ENCODE measurements at places on chromosomes 6 and 20.

DNA sequence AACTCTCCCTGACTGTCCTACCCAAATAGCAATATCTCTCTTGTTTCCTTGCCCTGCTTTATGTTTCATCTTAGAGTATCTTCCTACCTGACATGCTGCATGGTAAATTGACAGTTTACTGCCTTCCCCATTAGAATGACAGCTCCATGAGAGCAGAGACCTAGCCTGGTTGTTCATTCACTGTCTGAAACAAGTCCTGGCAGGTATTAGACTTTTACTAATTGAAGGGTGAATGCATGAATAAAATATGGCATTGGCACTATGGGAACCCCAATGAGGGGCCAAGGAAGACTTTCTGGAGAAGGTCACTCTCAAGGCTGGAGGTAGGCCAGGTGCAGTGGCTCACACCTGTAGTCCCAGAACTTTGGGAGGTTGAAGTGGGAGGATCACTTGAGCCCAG, 3.8 kb upstream of the CITED2 start:
- DNase-seq = no peak

GRCh38 chr20:50218987-50219435, 28.4 kb downstream of the CEBPB start:
- no peak for DNase-seq

GRCh38 chr6:25320459-25320858, 41.3 kb downstream of the CARMIL1 start:
- no peak for DNase-seq

DNA sequence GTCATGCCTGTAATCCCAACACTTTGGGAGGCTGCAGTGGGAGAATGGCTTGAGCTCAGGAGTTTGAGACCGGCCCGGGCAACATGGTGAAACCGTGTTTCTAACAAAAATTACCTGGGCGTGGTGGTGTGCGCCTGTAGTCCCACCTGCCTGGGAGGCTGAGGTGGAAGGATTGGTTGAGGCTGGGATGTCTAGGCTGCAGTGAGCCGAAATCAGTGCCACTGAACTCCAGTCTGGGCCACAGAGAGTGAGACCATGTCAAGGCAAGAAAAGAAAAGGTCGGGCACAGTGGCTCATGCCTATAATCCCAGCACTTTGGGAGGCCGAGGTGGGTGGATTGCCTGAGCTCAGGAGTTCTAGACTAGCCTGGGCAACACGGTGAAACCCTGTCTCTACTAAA, 8.2 kb upstream of the BCAS4 start:
- no peak for DNase-seq

DNA sequence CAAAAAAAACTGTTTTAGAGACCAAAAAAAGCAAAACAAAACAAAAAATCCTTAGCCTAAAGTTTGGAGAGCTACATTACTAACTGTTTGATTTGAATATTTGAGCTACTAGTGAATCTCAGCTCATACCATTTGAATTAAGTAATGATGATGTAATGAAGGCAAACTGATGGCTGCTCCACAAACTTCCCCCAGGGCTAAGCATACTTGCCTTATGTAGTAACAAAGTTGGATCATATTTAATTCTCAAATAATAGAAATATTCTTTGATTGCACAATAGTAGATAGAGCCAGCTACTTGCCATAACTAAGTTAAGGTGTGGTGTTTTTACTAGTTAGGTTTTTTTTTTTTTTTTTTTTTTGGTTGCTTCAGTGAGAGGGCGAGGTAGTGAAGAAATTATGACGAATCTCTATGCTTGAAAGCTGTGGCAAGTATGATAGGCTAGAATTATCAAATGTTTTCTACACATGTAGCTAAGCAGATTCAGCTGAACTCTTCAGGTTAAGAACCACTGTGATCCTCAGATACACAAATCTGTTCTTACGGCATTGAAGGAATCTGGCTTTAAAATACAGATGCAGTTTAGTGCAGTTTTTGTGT, 2.9 kb downstream of the RAB32 start:
- no peak for DNase-seq

GRCh38 chr20:34350095-34350494, 13.0 kb upstream of the ITCH start:
- no peak for DNase-seq

- no peak for DNase-seq
These were observed 388.2 kb downstream of the TBC1D32 start for GRCh38 chr6:120945905-120946594.

- no peak for DNase-seq
These were observed 52.7 kb upstream of the ELMO2 start for GRCh38 chr20:46458866-46459750.

GRCh38 chr6:49284180-49284579, 178.9 kb downstream of the MMUT start:
- no peak for DNase-seq

DNA sequence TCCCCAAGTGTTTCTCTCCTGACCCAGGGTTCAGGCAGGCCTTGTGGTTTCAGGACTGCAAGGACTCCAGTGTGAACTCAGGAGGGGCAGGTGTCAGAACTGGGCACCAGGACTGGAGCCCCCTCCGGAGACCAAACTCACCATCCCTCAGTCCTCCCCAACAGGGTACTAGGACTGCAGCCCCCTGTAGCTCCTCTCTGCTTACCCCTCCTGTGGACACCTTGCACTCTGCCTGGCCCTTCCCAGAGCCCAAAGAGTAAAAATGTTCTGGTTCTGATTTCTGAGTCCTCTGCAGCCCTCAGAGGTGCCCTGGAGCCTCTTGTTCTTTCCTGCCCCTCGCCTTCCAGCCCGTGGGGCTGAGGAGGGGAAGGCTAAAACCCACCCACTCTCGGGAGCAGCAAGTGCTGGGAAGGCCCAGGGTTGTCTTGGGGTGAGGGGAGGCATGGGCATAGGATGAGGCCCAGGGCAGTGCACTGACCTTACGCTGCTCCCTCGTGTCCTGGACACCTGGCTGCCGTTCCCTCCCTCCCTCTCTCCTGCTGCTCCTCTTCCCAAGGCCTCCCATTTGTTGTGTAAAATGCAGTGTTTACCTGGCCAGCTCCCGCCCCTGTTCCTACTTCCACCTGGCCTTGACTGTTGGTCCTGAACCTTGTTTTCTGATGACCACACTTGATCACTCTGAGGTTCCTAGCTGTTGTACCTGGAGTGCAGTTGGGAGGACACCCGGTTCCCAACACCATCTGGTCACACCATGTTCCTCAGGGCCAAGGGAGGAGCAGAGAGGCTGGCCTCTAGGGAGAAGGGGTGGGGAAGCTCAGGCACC, 9.9 kb downstream of the CNPY3 start:
- no peak for DNase-seq

DNA sequence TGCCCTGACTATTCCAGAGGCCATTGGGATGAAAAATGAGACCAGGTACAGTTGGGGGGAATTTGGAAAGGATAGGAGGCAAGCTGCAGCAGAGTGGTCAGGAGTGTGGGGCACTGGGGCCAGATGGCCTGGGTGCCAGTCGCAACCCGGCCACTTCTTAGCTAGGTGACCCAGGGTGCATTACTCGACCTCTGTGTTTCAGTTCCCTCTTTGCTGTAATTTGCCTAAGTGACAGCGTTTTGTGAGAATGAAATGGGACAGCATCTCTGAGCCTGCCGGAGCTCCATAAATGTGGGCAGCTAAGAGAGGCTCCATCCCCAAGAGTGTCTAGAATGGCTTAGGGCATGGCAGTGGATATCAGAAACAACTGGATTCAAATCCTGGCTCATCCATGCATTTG, 13.9 kb downstream of the LRFN2 start:
- DNase-seq = no peak

DNA sequence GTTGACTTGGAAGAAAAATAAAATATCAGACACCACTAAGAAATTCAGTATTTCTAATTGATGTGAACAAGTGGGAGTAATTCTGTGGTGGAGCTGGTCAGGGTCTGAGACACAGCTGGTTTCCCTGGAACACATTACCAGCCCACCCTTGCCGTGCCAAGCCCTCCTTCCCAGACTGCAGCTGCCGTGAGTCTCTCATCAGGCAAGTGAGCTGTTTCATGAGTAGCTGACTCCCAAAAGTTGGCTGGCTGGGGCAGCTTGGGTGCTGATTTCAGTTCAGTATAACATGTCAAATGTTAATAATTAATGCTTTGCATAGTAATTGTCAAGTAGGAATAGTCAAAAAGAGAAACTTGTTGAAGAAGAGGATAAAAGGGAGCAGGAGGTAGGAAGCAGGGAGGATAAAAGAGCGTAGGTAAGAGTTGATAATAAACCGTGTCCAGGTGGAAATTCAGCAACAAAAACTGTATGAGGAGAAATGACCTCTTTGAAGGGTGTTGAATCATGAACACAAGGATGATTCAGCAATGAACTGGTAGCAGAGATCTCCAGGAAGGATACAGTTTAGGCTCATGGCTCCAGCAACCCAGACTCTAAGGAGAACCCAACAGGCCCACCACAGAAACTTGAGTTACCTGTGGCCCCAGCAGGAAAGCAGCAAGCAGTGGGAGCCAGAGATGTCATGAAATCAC, 110.9 kb upstream of the SSTR4 start:
- no peak for DNase-seq

DNA sequence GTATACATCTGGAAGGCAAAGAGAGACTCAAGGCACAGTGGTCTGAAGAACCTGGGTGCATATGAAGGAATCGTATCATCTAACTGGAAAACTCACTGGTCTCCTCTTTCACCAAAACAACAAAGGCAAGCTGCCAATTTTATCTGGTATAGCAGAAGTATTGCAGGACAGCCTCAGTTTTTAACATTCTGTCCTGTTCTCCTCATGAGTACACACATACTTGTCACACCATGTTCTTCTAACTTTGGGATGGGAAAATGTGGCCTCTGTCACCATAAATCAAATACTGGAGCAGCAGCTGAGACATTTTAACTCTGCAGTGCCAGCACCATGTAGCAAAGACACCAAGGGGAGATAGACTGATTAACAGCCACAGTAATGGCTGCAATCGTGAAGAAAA, 199.1 kb upstream of the CNR1 start:
- no peak for DNase-seq

- DNase-seq = no peak
These were observed 52.3 kb upstream of the BCLAF1 start for GRCh38 chr6:136341967-136342366.

DNA sequence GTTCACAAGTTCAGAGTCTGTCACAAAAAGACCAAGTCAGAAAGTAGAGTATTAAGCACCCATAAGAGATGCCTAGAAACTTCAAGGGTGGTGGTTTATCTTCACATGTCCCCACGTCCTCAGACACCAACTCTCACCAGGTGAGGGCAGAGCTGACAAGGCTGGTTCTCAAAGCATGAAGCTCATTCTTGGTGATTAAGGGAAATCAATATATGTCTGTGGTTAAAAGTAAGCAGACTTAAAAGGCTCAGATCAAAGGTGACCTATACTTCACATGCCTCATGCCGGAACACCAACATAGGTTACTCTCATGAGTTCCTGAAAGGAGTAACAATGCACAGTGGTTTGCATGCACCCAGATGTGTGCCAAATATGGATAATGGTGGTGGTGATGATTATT, 27.0 kb downstream of the IL17A start:
- DNase-seq = no peak

GRCh38 chr20:34171640-34172039, 59.6 kb upstream of the EIF2S2 start:
- DNase-seq = no peak

- no peak for DNase-seq
These were observed 88.3 kb downstream of the DLGAP4 start for GRCh38 chr20:36394340-36394965.

- no peak for DNase-seq
These were observed 181.7 kb downstream of the ZNF217 start for GRCh38 chr20:53411891-53412290.

DNA sequence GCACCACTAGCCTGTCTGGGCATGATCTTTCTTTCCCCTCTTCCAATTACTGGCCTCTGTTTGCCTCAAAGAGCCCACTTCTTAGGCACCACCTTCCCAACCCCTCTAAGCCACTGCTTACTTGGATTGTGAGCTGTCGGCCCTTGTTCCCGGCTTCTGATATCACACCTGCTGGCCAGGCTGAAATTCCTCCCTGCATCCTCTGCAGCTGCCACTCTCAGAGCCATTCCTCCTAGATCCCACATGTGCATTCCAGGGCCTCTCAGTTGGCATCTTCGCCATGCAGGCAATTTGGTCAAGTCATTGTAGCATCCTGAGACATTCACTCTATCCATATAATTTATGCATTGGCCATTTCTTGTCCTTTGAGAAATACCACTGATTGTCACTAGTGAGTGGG, 135.9 kb downstream of the OLIG3 start:
- DNase-seq = no peak

GRCh38 chr6:13372688-13373487, 44.6 kb upstream of the TBC1D7 start:
- DNase-seq = no peak

- DNase-seq = no peak
These were observed 5.3 kb downstream of the EEF1A2 start for GRCh38 chr20:63493563-63494020.

- no peak for DNase-seq
These were observed at the start of gene ZSCAN23 for GRCh38 chr6:28443112-28443773. Gene ZSCAN23, minus strand, starts transcription at chr6:28443491. Its CDS starts 7,225 bp downstream, at chr6:28436266.

All from NK-92 treated with Interleukin-12 subunit alpha and Interleukin-12 subunit beta, amount 100 ng/mL, for 24 hours (cell line).